ENCODE measurements at places on chromosomes 6 and 20.

DNA sequence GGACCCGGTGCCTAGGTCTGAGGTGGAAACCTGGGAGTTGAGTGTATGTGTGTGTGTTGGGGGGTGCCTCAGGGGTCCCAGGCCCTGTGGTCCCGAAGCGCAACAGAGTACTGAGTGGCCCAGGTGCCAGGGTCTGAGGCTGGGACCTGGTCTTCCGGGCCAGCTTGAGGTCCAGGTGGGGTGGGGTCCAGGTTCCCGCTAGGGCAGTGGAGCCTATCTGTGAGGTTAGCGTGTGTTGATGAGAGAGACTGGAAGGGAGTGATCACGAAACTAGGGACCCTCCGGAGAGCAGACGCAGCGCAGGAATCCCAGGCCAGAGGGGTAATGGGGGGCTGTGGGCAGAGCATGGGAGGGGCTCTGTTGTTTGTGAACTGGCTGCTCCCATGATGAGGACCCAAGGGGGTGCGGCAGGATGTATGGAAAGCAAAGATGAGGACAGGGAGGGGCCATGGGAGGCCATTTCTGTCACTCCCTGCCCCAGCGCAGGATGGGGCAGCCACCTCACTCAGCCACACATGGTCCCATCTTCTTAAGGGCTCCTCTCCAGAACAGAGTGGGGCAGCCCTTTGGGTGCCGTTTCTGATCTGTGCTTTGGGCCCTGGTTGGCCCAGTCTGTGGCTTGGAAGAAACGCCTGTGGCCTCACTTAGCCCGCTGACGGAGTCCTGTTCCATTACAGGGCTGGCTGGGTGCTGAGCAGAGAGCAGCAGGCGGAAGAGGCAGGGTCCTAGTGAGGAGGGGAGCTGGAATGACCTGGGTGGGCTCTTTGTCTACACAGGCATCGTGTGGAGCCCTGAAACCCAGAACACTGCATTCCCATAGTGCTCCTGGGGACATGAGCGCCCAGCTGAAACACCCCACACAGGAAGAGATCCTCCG is 872 bp downstream of the HSPA12B start:
- DNase-seq, result no peak

- DNase-seq, result peak; percentile 89
Observed at GRCh38 chr20:36064658-36065426, 89.7 kb upstream of the EPB41L1 start.

DNA sequence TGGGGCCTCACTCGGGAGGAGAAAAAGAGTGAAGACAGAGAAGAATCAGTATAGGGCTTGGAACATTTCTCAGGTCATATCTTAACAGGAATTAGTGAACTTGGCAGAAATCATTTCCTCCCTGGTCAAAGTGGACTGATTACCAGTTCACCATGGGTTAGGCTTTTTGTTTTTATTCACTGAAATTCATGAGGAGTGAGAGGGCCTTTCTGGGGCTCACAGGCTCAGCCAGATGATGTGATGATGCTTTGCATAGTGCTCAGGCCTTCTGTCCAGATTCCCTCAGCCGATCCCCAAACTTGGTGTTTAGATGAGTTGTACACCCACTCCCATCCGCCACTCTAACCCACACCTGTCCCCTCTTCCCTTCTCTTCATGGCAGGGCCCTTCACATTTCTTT is 32.5 kb downstream of the SRSF3 start:
- no peak for DNase-seq

GRCh38 chr20:11976966-11977365 is 59.3 kb downstream of the BTBD3 start:
- no peak for DNase-seq

GRCh38 chr20:22914291-22914690 is 120.8 kb upstream of the SSTR4 start:
- DNase-seq, result no peak

GRCh38 chr20:3783511-3784195 is 2.4 kb upstream of the SPEF1 start:
- no peak for DNase-seq

DNA sequence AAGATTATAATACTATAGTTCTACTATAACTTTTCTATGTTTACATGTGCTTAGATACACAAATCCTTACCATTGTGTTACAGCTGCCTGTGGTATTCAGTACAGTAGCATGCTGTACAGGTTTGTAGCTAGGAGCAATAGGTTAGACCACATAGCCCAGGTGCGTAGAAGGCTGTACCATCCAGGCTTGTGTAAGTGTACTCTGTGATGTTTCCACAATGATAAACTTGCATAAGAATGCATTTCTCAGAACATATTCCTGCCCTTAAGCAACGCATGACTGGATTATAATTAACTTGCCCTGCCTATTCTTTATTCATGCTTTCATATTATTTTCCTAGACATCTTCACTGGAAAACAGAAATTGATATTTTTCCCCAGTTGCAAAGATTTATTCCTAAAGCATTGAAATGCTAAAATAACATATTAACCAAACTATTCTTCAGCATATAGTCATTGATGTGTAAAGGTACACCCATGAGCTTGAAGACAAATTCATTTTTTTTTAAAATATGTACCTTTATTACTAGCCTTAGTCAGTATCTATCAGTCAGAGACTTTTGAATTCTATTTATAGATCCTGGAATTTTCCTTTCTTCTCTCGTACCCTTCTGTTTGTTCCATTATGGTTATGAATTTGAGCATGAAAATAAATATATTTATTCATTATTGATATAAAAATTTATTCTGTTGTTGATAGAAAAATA is 7.2 kb upstream of the CTAGE9 start:
- no peak for DNase-seq

DNA sequence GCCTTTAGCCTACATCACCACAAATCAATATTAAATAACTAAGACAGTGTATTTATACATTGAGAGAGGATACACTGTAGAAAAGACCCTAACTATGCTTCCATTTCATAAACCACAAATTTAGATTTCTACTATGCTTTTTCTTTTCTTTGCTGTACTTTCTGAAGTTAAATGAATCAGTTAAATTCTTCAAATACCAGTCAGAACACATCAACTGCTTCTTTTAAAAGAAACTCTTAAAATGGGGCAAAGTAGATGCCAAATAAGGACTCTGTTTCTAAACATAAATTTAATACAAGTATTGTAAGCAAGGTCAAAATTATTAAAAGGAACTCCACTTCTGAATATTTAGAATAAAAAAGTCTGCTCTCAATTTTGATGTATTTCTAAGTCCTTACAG is 76.9 kb downstream of the GMDS start:
- DNase-seq, result no peak

DNA sequence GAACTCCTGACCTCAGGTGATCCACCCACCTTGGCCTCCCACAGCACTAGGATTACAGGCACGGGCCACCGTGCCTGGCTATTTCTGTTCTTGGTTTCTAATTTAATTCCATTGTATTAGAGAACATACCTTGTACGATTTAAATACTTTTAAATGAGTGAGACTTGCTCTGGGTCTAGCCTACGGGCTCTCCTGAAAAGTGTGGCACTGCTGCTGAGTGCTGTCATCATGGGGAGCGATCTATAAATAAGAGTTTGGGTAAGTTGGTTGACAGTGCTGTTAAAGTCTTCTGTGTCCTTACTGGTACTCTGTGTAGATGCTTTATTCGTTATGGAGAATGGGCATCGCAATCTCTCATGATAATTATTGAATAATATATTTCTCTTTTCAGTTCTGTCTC is 35.0 kb upstream of the BHLHE23 start:
- no peak for DNase-seq

DNA sequence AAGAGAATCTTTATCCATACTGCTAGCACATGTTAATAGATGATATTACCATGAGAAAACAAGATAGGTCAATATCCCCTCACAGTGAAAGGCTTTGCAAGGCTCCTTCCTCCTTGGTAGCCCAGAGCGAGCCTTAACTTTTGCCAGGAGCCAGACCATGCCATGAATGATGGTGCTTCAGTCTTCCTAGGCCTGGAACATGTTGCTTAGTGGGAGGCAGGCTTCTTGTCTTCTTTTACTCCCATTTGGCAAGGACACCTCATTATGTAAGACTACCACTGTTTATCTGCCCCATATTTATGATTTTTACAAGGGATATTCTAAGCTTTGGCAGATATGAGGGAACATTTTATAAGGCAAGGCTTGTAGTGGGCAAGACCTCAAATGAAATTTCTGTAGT is 90.8 kb downstream of the GJA1 start:
- no peak for DNase-seq

- no peak for DNase-seq
Observed at GRCh38 chr6:81308577-81309279, 443.8 kb downstream of the TENT5A start.

- DNase-seq, result no peak
Observed at GRCh38 chr6:37492236-37492972, 7.3 kb downstream of the CCDC167 start.

DNA sequence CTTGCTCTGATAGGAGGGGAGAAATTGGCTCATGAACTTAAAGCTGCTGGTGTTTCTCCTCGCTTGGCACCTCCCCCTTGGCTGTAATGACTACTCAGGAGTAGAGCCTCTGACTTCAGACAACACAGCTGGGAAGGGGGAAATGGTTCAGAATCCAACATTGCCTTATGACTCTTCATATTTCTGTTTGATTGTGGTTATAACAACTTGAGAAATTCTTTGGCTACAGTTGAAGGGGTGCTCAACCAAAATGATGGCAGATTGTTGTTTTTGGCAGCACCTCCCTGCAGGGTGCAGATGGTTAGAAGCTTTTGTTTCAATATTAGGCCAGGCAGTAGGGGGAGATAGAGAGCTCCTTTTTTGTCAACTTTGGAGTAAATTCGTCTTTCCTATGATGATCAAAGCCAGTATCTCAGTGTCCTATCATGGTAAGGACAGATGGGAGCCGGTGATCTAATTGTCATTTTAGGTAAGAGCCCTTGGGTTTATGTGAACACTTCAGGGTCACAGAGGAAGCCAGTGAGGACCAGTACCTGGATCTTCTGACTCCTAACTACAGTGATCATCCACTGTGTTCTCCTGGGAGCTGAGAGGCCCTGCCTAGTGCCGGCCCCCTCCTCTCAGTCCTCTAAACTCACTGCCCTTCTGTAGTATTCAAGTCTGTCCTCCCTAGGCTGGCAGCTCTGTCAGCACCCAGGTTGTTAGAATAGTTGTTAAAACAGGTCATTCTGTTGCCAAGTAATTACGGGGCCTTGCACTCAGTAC is 39.9 kb downstream of the RPRD1B start:
- peak; percentile 59 for DNase-seq

DNA sequence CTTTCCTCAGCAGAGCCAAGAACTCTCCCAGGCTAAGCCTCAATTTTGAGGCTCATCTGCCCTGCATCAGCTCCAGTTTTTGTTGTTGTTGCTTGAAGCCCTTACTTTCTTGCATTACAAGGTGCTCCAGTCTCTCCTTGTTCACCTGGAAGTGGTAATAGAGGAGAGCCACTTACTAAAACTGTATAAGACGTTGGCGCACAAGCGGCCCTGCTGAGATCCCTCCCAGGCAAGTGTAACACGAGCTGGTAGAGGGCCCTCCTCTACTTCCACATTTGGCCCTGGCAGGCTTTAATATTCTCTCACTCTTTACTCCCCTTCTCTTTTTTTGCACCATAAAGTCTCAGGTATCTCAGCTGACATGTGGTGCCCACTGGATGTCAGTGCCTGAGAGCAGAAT is 19.5 kb downstream of the GCM2 start:
- DNase-seq, result no peak

DNA sequence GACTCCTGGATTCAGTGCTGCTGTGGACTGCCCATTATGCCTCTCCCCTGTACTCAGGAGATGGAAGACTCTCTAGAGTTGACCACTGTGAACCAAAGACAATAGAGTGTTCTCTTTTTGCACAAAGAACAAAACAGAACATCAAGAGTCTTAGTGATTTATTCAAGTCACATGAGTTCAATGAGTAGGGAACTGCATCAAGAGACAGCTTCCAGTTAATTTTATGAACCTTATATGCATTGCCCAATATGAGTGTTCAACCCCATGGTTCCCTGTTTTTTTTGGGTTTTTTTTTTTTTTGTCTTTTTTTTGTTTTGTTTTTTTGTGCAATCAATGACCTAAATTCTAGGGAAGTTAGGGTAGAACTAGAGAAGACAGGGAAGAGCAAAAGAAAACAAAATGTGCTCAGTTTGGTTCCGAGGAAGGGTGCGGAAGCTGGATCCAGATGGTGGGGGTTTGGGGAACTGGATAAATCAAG is 224.3 kb downstream of the MAFB start:
- peak; percentile 76 for DNase-seq

- no peak for DNase-seq
Observed at GRCh38 chr20:46894579-46894958, at the start of gene EYA2. EYA2 (plus strand) TSS chr20:46894843; CDS start chr20:46990011, 95,168 bp downstream.

DNA sequence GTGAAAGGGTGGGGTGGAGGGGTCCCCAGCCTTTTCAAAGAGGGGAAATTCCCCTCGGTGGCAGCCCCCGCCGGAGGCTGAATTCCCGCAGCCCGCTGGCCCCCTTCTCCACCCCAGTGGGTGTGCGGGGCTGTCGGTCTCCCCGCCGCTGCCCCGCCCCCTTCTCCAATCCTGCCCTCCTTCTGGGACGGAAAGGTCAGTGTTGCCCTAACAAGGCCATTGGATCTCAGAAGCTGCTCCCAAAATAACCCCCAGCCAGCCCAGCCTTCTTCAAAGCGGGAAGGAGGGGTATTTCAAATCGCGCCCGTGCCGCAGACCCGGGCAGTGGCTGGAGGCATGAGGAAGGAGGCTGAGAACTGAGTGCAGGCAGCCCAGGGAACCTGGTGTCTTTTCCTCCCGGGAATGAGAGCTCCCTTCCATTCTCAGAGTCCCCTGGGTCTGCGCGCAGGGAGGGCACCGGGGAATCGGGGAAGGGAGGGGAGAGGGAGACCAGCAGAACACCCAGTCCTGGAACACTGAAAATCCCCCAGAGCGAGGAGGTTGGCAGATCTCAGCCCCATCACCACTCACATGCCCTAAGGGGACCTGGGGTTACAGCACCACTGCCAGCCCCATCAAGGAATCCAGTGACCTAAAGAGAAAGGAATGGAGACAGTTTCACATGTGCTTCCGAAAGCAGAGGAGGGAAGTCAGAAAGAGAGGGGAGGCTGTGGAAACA is at the start of gene JPH2:
TSS of gene JPH2 (minus strand) at position 135 of the 718 bp plus-strand sequence. CDS start 483 bp downstream, outside the sequence.
- peak; percentile 17 for DNase-seq

- peak; percentile 87 for DNase-seq
Observed at GRCh38 chr6:30877419-30878262, 6.7 kb upstream of the DDR1 start.

DNA sequence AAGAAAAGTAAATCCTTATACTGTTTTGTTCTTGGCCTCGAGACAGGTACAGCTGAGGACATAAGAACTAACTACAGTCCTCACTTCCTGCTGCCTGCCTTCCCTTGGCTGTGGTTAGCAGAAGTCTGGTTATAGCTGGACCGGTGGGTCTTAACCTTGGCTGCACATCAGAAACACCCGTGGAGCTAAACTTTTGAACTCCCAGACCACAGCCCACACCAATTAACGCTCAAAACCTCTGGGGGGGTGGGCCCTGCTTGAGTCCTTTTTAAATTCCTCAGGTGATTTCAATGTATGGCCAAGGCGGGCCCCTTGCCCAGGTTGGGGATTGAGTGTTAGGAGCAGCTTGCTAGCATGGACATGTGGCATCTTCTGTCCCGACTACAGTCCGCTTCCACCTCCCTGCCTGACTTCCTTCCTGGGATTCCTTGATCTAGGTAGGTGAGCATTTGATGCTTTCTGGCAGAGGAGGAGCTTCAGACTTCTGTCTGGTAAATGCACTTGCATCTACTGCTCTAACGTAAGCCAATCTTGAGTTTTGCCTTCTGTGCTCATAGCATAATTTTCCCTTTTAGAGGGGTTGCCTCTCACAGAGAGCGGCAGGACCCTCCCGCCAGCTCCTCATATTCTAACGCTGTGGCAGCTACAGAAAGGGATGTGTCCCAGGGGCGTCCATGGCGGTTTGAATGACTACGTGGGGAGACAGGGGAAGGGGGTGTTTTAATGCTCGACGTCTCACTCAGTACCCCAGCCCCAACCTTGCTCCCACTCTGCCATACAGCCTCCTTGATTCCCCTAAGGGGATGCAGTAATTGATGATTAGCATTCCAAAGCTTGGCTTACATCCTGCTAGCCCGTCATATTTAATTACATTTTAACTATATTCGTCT is 390.1 kb downstream of the ZFAND3 start:
- no peak for DNase-seq
